Activated naive CD4-positive, alpha-beta T cell (primary cell): ENCODE measurements at places on chromosomes 3 and 15.

GRCh38 chr3:184423561-184423960, 43.7 kb downstream of the CHRD start:
- DNase-seq, result no peak

DNA sequence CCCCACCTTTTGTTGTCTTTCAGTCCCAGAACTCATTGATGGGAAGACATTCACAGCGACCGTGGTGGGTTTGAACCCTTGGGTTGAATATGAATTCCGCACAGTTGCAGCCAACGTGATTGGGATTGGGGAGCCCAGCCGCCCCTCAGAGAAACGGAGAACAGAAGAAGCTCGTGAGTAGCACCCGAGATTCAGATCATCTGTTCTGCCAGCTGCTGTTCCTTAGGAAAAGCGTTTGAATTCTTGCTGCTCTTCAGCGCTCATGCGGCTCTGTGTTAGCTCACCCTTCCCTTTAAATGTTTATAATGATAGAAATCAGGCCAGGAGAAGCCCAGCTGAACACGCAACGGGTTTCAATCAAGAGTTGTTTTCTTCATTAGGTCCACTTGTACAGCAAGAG, 73.0 kb downstream of the IL5RA start:
- no peak for DNase-seq

DNA sequence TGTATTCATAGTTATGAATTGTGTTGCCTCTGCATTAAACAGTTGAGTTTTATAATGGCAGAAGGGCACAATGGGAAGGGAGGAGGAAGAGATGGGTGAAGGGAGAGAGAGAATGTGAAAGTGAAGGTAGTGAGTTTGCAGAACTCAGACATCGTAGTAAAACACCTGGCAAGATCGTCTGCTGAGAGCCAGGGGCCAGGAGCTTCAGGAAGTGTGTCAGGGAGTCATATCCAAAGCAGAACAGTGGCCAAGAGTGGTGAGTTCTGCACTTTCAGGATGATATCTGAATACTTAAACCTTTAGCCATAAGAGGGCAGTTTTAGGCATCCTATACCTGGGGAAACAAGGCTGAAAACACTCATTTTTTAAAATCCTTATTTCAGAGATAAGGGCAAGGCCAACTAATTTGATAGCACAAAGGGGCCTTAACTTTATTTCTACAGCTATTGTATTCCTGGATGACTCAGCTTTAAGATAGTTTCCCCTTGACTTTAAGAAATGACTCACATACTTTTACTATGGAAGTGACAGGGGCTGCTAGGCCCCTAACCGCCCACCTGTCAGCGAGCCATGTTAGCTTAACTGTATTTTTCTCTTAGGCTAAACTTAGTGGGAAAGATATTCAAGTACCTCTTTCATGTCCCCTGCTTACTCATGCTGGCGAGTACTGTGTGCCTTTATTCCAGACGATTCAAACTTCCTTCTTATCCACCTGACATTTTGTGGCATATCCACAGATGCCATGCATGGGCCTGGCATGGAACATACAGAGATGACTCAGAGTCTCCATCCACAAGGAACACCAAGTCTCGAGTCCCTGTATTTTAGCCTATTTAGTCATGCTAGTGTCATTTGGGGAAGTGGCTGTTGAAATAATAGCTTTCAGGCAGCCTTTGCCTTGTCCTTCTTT, 53.9 kb downstream of the RLBP1 start:
- no peak for DNase-seq

GRCh38 chr15:72925661-72926060, 126.6 kb upstream of the NEO1 start:
- no peak for DNase-seq

DNA sequence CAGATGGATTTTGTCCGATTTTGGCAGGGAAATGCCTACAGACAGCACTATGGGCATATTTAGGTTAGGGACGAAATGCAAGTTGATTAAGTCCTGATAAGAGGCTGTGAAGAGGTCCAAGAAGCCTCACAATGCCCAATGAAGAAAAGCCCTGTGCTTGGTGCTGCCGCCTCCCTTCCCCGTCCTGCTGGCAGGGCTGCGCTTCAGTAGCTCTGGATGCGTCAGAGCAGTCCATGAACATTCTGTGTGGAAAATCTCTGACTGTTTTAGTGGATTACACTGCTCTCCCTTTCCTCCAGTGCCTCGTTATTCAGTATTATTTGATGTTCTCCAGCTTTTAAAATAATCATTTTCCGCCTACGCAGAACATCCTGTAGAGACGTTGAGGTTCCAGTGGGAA, 39.6 kb downstream of the MLH1 start:
- DNase-seq, result no peak
